NCI-H526 (cell line): ENCODE measurements at places on chromosomes 16 and 17.

- DNase-seq: no peak
Observed at GRCh38 chr16:53209429-53209828, 154.6 kb downstream of the CHD9 start.

DNA sequence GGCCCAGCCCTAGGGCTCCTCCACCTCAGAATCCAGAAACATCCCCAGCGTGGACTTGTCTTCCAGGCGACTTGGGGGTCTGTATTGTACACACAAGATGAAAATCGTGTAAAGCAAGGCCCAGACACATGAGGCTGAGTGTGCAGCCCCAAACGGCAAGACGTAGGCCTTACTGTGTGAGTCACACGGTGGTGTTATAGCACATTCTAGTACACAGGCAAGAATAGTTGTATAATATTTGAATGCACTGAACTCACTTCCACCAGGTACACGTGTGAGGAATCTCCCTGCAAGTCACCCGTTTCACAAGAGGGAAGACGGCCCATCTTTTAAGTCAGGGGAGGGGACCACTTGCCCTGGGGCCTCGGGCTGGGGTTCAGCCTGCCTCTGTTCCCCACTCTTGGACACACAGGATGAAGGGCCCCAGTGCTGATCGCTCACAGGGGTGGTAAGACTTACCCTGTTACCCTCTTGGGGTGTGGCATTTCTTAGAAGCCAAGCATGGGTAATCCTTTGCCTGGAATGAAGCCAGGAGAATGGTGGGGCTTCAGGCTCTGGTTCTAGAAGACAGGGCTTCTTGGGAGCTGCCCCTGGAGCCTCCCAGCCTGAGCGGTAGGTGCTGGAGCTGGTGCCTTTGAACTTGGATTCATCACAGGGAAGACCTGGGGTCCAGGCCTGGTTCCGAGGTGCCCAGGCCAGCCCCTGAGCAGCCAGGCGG is 71.3 kb downstream of the SREBF1 start:
- no peak for DNase-seq

- no peak for DNase-seq
Observed at GRCh38 chr16:4213737-4214136, 28.1 kb downstream of the SRL start.

DNA sequence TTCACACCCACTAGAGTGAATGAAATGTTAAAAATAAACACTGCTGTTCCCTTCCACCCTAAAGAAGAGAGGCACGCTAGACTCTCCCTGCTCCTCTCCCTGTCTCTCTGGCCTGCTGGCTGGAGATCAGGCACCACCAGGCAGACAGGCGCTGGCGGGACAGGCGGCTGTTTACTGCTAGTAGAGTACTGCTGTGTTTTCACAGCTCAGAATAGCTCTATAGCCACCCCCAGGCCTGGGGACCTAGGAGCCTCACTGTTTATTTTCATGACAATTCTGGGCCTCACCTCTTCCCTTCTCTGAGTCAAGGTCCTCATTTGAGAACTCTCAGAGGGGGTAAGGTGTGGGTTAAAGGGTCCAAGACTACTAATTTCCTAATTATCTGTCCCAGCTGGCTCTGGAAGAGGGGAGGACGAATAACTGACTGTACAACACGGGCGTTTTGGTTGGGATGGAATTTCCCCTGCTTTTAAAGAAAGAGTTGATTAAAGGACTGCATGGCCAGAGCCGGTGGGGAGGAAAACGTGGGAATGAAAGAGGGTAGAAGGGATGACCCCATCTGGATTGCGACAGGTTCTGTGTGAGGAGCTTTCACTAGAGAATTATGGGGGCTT is 9.0 kb upstream of the G6PC1 start:
- DNase-seq: no peak

GRCh38 chr17:82914375-82914774 is 74.6 kb upstream of the ZNF750 start:
- DNase-seq: no peak

GRCh38 chr16:81866820-81867440 is 87.8 kb downstream of the PLCG2 start:
- DNase-seq: no peak

DNA sequence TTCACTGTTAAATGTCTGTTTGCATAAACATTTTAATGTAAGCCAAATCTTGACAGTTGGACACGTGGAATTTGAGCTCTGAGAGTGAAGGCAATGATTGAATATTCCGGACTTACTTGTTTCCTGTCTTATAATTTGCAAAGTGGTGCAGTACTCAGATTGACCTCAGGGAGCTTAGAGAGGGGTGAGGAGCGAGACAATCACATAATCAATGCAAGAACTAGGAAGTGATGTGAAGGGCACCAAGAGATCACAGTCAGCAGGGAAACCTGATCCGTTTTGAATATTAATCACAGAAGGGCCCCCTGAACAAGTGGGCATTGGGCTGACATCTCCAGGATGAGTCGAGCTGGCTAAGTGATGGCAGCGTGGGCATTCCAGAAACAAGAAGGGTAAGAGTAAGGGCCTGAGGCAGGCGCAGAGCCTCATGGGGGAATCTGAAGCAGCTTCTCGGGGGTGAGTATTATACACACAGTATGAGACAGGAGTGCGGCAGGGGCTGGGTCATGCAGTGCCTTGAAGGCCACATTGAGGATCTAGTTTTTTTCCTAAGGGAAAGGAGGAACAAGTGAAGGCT is 26.1 kb downstream of the TEX2 start:
- peak; percentile 36 for DNase-seq

- DNase-seq: no peak
Observed at GRCh38 chr16:29993903-29994599, 1.4 kb downstream of the HIRIP3 start.

GRCh38 chr16:17177959-17178905 is 292.5 kb downstream of the XYLT1 start:
- DNase-seq: no peak

- DNase-seq: peak; percentile 70
Observed at GRCh38 chr16:83995754-83996153, 27.7 kb downstream of the NECAB2 start.

- no peak for DNase-seq
Observed at GRCh38 chr16:84497418-84498222, 6.8 kb downstream of the MEAK7 start.

DNA sequence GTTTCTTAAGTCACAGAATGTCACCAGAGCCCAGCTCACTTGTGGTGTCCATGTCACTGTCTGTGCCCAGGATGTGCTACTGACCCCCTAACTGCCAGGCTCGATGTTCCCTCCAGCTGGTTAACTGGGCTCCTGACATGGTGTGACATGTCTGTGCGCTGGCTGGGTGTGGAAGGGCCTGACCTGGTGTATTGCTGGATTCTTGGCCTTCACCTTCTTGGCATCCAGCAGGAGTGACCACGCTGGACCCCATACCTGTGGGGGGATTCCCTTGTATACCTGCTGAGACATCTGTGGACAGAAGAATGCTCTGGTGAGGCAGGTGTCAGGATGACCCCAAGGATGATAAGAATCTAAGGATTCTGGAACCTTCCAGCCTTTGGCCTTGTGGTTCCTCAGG is 1690.1 kb downstream of the TP53TG3F start:
- DNase-seq: no peak

DNA sequence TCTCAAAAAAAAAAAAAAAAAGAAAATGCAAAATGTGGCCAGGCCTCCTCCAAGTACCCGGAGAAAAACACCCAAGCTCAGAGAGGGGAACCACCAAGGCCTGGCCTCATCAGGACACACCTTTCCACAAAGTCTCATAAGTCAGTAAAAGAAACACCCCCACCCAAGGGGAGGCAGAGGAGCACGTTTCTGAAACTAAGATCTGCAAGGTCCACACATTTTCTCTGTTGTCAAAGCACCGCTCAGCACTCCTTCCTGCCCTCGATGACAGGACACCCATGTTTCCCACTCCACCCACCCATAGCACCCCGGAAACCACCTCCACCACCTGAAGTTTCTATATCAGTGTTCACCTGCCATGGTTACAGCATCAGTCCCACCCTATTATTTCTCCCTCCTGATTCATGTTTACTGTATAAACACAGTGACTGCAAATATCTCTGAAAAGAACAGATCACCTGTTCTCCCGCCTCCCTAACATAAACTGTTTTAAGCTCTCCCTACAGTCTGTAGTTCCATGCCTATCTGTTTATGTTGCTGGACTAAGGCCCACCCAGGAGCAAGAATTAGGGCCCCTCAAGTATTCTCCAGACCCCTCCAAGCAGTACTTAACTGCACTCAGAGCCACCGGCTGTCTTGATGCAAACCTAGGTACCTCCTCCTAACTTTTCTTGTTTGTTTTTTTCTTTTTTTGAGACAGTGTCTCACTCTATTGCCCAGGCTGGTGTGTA is 2.0 kb downstream of the CORO7 start:
- no peak for DNase-seq

- DNase-seq: no peak
Observed at GRCh38 chr16:67294938-67295361, 15.6 kb downstream of the PLEKHG4 start.

- DNase-seq: no peak
Observed at GRCh38 chr16:48082516-48082915, 73.3 kb downstream of the ABCC12 start.

- no peak for DNase-seq
Observed at GRCh38 chr16:89723279-89724250, 2.2 kb downstream of the ZNF276 start.

- DNase-seq: no peak
Observed at GRCh38 chr17:3772764-3773163, 28.2 kb downstream of the ITGAE start.
